Activated CD8-positive, alpha-beta T cell treated with anti-CD3 and anti-CD28 coated beads for 36 hours (primary cell): ENCODE measurements at places on chromosomes 1 and 21. TPM values are rescaled to one million over a fixed set of nuclear protein-coding genes. Genes with fewer than 3 reads are reported as not detected.

- no peak for DNase-seq
These were observed 58.3 kb downstream of the KCNJ15 start for GRCh38 chr21:38315122-38315521.

GRCh38 chr1:163406772-163407171 is 85.0 kb downstream of the NUF2 start:
- DNase-seq = no peak

Gene CRYBG2
- total RNA-seq = 4.5 TPM

Gene SHE
- total RNA-seq = not detected

DNA sequence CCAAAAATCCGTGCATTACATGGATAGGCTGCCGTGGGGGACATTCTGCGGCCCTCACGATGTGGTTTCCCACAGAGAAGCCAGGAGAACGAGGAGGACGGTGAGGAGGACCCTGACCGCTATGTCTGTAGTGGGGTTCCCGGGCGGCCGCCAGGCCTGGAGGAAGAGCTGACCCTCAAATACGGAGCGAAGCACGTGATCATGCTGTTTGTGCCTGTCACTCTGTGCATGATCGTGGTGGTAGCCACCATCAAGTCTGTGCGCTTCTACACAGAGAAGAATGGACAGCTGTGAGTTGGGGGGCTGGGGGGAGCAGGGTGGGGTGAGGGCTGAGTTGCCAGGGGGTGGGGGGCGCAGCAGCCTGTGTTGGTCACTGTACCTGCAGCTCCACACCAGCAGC is 13.2 kb downstream of the PSEN2 start:
- DNase-seq = no peak

DNA sequence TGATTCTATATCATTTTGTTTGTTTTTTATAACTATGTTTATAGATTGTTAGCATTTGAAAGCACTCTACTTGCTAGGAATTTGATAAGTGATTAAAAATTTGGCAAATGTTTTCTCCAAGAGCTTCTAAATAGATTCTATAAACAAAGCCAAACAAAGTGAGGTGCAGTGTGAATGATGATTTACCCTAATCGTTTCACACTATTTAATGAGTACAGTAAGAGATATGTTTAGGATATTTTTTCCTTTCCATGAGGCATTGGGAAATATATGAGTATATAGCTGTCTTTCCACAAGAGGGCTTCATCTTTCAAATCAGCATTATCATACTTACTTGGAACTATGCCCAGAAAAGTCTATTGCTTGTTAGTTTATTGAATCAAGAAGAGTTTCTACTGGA is 277.0 kb upstream of the BRINP3 start:
- DNase-seq = no peak

Gene OR14K1
- total RNA-seq = not detected

Gene LRRC39
- total RNA-seq = 0.34 TPM

- no peak for DNase-seq
These were observed 430.5 kb downstream of the HLX start for GRCh38 chr1:221309723-221310122.

- no peak for DNase-seq
These were observed 20.7 kb downstream of the HMGCS2 start for GRCh38 chr1:119748040-119748439.

Gene C2CD4D
- 1.3 TPM for total RNA-seq

Gene C1orf185
- total RNA-seq = not detected

- DNase-seq = no peak
These were observed 13.4 kb downstream of the ELOA start for GRCh38 chr1:23756676-23757075.

DNA sequence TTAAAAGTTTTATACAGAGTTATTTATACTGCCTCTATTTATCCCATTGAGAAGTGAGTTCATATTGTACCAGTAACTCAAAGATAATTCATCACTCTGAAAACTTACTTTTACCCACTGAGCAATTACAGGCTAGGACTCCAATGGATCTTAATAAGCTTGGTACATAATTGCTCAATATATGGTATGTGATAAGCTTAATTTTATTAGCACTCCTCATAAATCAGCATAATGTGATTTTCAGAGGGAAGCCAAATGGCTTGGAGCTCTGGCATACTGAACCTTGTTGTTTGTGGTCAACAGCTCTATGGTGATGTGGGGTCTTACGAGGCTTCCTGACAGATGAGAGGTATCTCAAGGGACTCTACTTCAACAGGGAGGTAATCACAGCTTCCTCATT is 26.3 kb downstream of the ADAM30 start:
- DNase-seq = no peak

Gene SPRR2F
- total RNA-seq = not detected

DNA sequence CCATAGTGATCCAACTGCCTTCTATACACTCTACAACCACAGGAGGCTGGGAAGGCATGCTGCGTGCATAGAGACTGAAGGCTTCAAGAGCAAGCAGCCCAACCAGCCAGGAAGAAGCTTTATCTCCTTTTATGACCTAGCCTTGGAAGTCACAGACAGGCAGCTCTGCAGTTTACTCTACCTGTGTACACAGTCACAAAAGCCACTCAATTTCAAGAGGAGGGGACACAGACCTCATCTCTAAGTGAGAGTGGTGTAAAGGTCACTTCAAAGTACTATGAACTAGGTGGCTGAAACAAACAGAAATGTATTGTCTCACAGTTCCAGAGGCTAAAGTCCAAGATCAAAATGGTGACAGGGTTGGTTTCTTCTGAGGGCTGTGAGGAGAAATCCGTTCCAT is 69.6 kb upstream of the GJB5 start:
- DNase-seq = no peak

DNA sequence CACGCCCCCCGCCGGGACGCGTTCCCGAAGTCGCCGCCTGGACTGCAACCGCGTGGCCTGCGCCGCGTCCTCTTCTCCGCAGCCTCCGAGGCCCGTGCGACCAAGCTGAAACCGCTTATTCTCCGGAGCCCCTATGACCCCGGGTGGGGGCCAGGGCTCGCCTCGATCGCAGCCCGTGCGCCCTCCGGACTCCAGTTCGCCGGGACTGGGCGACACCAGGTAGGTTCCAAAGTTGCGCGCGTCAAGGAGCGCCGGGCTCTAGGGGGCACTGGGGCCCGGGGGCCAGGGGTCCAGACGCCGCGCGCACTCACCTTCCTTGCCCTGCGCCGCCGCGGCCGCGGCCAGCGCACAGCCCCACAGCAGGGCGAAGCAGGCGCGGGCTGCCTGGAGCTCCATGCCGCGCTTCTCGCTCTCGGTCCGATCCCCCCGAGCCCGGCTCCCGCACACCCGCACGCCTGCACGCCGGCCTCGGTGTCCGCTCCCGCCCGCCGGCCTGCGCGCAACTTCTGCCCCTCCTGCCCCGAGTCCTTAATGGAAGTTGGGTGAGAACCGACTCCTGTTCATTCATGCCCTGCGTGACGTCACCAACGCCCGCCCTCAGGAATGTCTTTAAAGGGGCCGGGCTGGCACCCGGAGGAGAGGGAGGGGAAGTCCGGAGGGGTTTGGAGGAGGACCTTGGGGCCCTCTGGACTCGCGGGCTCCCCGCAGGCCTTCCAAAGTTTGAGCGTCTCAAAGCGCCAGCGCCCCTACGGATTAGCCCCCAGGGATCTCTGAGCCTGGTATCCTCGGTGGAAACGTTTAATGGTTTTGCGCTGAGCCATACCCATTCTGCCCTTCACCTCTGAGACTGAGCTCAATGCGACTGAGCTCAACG is at the start of gene EPHA2:
TSS of gene EPHA2 (minus strand) at position 533 of the 874 bp plus-strand sequence. CDS start at position 396, 137 bp downstream.
- no peak for DNase-seq

DNA sequence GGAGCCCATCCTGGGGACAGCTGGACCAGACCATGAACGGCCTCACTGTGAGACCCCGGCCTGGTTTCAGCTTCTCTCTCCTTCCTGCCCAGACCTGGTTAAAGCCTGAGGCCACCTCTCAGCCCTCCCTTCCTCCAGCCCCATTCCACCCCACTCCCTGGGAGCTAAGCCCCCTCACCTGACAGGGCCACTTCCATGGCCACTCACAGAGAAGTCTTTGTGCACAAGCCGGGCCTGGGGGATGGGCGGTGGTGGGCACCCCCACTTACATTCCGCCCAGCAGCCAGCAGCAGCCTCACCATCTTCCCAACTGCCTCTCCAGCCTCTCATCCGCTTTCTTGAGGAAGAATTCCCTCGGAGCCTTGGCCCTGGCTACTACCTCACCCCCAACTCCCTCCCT is 40.4 kb downstream of the RHBG start:
- no peak for DNase-seq

Gene NBPF4
- not detected for total RNA-seq

DNA sequence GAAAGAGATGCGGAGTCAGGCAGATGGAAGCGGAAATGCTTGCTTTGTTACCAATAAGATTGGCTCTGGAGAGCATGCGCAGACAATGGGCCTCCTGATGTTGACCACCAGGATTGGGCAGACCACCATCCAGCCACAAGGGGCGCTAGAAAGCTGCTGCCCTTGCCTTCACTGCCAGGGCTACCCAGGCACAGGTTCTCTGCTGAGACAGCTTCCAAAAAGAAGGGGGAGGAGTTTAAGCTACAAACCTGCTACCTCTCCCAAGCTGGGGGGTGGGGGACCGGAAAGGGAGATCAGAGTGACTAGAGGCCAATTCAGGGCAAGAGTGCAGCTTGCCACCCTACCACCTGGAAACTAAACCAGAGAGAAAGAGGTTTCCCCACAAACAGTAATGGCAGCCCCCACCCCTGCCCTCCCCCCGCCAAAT is 369.7 kb downstream of the RRAGC start:
- DNase-seq = peak; percentile 73

Gene EPHA10
- total RNA-seq = not detected

DNA sequence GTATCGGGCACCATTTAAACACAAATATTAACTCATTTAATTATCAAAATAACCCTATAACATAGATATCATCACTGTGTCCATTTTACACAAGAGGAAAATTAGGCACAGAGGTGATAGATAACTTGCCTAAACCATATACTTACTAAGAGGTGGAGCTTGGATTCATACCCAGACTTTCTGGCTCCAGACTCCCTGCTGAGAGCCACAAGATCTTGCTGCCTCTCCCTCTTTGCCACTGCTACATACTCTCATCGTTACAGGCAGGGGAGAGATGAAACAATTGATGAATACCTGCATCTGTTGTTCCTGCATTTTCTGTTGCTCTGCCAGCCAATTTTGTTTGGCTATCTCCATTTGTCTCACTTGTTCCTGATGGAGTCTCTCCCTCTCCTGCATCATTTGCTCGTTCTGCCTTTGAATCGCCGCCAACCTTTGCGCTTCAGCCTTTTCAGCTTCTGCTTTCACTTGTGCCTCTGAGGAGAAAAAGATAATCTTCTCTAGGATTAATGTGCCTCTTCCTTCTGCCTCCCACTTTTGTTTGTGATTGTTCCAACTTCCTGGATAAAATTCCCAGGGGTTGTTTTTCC is 10.6 kb downstream of the GBP5 start:
- DNase-seq = no peak

DNA sequence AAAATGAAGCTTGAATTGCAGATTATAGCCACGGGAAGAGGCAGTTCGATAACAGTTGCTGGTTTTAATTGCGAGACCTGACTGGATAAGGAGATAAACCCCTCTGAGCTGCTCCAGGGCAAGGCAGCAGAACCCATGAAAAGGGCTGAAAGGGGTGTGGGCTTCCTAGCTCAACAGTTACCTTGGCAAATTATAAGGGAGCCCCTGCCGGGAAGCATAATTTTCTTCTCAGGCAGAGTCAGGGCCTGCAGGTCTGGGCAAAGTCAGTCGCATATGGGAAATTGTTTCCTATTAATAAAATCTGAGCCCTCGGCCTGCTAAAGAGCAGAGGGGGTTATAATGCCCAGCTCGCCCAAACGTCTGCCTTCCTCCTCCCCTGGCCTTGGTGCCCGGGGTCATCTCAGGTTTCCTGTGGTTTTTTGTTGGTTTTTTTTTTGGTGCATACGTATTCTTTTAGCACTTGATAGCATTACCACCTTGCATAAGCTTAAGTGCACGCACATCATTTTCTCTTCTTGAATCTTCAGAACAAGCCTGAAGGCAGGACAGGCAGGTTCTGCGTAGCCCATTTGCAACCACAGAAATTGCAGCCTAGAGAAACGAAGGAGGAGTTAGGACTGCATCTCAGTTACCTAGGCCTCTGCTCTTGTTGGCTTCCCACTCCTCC is 33.9 kb upstream of the SELENON start:
- no peak for DNase-seq

Gene C1QB
- total RNA-seq = not detected

DNA sequence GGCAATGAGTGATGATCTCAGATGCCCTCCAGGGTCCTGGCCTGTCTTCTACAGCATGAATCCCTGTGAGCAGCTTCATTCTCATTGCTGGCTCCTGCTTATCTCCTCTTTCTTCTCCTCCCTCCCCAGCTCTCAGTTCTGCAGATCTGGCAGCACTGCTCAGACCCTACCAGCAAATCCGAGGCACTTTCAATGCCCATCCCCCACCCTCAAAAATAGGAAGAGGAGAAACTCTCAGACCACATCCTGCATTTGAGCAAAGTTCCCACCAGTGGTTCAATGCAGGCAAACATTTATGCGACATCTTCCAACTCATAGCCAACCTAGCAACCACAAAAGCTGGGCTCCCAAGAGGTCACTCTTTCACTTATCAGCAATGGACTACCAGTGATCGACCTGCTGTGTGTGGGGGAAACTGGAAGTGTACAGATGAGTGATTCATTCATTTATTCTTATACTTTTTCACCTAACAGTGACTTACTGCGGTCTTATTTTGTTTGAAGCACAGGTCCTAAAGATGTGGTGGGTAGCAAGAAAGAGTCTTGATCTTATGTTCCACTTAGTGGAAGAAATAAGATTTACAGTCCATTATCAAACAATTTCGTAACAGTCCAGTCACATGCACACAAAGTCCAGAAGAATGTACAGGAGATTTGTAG is 5.8 kb upstream of the CHI3L2 start:
- DNase-seq = peak; percentile 89

DNA sequence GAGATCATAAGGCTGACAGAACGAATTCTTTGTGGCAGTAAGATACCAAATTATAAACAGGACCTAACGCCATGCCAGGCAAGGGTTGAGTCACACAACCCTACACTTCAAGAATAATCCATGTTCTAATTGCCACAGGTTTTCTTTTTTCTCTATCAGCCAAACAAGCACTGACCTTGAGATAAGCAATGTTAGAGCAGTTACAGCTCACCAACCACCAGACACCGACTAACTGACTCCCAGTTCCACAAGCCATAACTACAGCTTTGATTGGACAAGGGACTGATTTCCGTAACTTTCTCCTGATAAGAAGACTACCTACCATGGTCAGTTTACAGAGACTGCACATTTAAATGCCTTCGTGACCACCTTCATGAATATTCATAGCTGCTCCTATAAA is 149.6 kb downstream of the PTPRU start:
- no peak for DNase-seq

GRCh38 chr1:42005530-42005929 is 86.8 kb upstream of the HIVEP3 start:
- no peak for DNase-seq

Gene OR2G6
- not detected for total RNA-seq

DNA sequence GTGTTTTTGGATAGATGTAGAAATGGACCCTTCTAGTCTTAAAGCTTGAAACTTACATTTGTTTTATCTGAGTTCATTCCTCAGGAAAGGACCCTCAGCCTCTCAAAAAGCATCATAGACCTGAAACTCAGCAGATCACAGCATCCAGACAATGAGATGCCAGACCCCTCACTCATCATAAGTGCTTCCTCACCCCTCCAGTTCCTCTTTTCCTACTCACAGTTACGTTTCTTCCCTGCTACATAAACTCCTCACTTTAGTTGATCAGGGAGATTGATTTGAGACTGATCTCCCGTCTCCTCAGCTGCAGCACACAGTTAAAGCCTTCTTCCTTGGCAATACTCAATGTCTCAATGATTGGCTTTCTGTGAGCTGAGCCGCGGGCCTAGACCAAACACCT is 282.0 kb downstream of the FAM72C start:
- DNase-seq = no peak

- no peak for DNase-seq
These were observed 5.8 kb upstream of the SPATC1L start for GRCh38 chr21:46189959-46190490.

Gene PODN
- total RNA-seq = not detected

Gene EDN2
- not detected for total RNA-seq

Gene TIE1
- not detected for total RNA-seq
